NCI-H1417 (cell line): ENCODE measurements at places on chromosomes 12 and 14.

DNA sequence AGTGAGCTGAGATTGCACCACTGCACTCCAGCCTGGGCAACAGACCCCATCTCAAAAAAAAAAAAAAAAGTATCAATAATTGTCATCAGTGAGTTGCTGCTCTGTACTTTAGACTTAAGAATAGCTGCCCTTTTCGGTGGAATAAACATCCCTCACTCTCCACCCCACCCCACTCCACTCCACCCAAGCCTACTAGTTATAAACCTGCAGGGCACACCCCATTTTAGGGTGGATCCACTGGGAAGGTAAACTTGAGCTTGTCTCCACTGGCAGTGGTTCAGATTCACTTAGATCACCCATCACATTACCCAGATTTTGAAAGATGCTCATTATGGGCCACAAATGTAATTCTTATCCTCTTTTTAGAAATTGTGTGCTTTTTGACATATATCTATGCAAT, 106.4 kb downstream of the GPR135 start:
- DNase-seq: no peak

GRCh38 chr14:92207928-92208265, 86.1 kb downstream of the CPSF2 start:
- no peak for DNase-seq

- peak; percentile 54 for DNase-seq
Measured at GRCh38 chr12:52307836-52308805, 13.1 kb downstream of the KRT83 start.

- DNase-seq: no peak
Measured at GRCh38 chr14:73829526-73830431, 21.9 kb upstream of the PTGR2 start.

DNA sequence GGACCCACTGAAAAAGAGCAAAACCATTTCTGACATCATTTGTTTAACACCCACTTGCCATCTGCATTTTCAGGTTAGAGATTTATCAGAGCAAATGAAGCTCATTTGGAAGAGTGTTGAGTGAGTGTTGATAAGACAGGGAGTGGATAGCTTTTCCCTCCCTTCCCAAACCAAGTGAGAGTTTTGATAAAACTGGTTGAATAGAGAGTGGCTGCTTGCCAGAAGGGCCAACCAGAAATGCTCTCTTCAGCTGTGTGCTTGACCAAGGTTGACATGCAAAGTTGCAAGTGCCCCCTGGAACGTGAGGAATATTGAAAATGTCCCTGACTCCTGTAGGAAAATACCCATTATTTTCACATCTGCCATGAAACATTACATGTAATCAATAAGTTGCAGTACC, 1487.0 kb upstream of the FLRT2 start:
- DNase-seq: no peak

- DNase-seq: no peak
Measured at GRCh38 chr14:51539571-51540037, 112.1 kb upstream of the FRMD6 start.

DNA sequence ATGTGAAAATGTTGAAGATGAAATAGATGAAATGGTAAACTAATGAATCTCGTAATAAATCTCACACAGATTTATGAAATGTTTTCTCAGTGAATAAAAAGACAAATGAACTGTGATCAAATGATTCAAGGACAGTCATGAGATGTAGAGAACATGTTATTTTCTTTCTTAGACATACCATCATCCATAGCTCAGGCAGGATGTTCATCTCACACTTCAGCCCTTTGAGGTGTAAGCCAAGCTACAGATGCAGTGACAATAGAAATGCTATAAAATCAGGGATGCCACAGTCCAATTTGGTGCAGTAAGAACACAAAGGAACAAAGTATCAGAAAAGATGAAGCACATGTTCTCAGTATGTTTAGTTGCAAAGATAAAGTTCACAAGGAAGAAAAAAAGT, 242.7 kb upstream of the KRR1 start:
- no peak for DNase-seq

- DNase-seq: no peak
Measured at GRCh38 chr12:58443273-58443980, 476.9 kb downstream of the LRIG3 start.

- peak; percentile 30 for DNase-seq
Measured at GRCh38 chr14:103819503-103820307, 27.7 kb downstream of the PPP1R13B start.

DNA sequence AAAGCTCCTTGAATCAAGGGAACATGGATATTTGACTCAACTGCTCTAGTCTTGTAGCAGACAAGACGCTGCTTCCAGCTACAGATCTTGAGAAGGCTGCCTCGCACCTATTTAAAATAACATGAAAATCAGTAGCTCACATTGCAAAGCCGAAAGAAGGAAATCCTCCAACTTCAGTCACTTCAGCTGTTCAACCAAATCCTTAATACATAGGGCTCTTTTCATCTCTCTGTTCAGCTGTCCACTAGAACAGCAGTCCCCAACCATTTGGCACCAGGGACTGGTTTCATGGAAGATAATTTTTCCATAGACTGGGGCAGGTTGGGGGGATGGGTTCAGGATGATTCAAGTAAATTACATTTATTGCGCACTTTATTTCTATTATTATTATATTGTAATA, 1116.0 kb upstream of the TMEM132C start:
- no peak for DNase-seq

GRCh38 chr12:43812057-43812456, 5.9 kb upstream of the TWF1 start:
- DNase-seq: no peak

DNA sequence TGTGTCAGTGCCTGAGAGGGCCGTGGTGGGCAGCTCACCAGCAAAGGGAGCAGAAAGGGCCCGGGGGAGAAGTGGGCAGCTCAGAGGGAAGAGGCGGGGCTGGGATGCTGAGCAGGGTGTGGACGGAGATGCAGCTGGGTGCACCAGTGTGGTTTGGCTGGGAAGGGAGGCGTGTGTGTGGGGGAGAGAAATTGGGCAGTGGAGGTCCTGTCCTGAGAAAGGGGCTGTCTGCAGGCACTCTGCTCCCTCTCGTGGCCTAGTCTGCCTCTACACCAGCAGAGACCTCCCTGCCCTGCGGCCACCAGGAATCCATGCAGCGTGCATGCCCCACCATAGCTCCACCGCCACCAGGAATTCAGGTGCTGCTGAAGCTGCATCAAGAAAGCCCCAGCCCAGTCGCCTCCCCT, 6.4 kb downstream of the TMEM121 start:
- no peak for DNase-seq

GRCh38 chr12:20508359-20508758, 140.0 kb downstream of the PDE3A start:
- DNase-seq: no peak

- DNase-seq: no peak
Measured at GRCh38 chr12:29157486-29157946, 8.4 kb downstream of the FAR2 start.

DNA sequence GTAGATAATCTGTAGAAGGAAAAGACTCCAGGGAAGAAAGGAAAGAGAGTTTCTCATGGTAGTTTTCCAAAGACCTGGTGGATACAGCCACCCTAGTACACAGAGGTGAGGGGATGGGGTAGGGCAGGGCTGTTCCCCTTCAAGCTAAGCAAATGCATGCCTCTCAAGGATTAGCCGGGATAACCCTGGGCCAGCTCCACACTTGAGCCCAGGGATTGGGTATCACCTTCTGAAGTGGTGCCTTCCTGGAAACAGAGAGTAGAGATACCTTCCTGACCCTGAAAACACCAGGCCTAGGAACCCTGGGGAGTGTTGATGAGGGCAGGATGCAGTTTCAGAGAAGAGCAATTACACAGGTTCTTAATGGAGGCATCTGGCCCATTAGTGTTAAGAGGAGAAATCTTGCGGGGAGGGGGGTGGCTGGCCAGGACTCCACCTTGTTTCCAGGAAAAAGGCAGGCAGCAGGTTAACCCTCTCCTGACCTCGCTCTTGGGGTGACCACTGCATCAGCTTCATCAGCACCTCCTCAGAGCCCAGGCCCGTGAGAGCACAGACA, 106.9 kb upstream of the TMEM233 start:
- DNase-seq: peak; percentile 7

DNA sequence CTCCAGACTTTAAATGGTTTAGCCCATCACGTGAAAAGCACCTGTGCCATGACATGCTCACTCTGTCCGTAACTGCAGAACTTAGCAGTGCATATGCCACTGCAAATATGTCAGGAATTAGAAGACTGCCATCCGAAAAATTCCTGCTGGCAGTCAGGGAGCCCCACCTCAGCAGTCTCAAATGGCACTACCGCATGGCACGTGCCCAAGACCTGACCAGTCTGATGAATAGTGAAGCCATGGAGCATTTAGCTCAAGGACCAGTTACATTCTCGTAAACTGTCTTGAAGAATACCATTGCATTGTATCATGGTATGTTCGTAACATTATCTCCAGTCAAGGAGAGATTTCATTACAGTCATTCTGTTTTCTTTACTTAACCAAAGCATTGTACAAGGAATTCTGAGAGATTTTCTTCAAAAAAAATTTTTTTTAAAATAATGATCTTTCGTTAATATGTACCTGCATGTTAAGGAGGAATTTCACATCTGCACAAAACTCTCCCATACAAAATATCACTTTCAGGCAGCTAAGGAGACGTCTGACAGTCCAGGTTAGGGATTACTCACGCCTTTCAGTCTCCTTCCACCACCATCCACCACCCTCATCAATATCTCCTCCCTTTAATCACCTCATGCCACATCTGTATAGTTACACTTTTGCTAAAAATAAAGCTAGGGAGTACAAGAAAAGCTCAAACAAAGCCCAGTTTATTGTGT, 138.5 kb downstream of the ANO2 start:
- no peak for DNase-seq

DNA sequence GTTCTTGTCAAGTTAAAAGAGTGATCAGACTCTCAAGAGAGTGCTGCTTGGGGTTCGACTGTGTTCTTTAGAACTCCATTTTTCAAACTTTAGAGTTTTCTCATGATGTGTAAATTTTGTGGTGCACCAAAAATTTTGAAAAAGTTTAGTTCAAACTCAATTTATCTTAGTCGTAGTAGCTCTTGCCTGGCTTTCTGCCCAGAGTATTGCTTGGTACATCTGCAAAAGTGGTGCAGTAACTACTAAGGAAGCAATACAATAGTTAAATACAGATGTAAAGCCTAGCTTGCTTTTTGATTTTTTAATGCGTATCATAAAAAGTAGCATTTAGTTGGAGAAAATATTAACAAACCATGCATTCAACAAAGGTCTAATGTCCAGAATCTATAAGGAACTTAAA, 9.5 kb upstream of the CCDC91 start:
- no peak for DNase-seq

- peak; percentile 43 for DNase-seq
Measured at GRCh38 chr14:74959596-74960180, 4.3 kb upstream of the PGF start.

- peak; percentile 34 for DNase-seq
Measured at GRCh38 chr12:26636710-26637328, 196.2 kb downstream of the ITPR2 start.

- DNase-seq: peak; percentile 77
Measured at GRCh38 chr12:48197549-48197970, 5.5 kb downstream of the OR10AD1 start.

DNA sequence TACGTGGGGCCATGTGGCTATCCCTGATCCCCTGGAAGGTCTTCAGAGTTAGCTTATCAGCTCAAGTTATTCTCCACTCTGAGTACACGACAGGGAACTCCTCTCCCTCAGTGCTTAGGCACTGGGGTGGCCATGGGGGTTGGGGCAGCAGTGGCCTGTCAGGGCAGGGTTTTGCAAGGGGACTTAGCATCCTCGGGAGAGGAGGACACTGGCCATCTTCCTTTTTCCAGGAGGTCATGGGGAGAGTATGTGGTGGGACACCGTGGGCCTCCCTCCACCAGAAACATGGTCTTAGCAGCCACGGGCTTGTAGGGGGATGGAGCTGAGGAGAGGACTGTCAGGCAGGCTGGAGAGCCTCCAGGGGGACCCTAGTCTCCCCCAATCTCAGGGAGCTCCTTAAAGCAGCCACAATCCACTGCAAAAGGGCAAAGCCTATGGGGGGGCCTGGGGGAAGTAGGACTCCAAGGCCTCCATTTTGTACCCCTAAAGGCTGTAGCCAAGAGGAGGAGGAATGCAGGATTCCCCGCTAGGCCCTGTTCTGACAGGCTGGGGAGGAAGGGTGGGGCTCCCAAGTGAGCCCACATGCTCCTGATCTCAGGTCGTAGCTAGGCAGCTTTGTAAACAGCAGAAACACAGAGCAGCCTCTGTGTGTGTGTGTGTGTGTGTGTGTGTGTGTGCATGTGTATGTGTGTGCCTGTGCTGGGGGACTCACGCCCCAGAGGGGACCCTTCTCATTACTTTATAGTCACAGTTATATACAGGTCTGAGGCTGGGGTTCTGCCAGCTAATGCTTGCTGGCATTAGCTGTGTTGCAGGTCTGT, 36.6 kb downstream of the KRT80 start:
- DNase-seq: peak; percentile 53

DNA sequence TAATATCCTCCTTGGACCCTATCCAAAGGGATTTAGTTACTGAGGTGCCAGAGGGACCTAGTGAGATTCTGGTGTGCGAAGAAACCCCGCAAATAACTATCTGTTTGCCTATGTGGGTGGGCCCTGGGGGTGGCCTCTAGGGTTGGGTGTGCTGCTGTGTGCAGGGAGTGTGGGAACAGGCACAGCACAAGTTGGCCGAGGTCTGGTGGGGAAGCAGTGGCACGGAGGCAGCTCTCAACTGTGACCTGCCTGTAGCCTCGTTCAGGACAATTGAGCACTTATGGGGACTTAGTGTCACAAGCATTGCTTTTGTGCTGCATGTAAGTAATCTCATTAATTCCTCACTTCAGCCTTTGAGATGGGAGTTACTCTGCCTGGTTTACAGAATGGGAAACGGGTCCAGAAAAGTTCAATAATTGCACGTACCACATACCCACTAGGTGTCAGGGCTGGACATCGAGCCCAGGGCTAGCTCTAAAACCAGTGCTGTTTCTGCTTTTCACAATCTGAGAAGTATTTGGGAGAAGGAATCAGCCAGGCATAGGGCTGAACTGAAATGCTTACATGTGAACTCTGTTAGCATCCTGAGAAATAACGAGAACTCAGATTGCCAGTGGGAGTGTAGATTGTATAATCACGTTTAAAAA, 58.8 kb downstream of the TECPR2 start:
- DNase-seq: no peak

GRCh38 chr12:28457785-28458184, 267.5 kb downstream of the CCDC91 start:
- DNase-seq: no peak

GRCh38 chr14:29035134-29035533, 268.5 kb downstream of the FOXG1 start:
- DNase-seq: no peak
